ENCODE measurements at places on chromosomes 3 and 15.

DNA sequence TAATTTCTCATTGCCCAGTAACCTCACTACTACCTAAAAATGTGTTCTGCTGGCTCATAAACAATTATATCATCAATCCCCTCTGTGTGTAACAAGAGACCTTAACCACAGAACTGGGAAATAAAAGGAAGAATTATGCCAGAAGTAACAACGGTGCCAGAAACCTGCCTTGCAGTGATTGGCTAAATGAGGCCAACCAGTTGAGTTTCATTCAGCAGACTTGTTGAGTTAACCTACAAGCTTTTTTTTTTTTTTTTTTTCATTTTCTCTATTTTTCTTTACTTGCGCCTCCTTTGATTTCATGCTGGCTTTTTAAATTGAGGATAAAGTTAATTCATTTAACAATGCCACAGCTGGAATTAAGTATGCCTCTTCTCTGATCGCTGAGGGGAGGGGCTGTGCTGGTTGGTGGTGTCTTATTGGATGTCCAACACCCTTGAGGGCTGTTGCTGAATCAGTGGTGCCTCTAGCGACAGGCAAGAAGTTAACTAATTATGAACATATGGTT, 30.0 kb upstream of the GMNC start:
- no peak for DNase-seq

GRCh38 chr3:169022457-169022856, 641.1 kb downstream of the MECOM start:
- DNase-seq: no peak

DNA sequence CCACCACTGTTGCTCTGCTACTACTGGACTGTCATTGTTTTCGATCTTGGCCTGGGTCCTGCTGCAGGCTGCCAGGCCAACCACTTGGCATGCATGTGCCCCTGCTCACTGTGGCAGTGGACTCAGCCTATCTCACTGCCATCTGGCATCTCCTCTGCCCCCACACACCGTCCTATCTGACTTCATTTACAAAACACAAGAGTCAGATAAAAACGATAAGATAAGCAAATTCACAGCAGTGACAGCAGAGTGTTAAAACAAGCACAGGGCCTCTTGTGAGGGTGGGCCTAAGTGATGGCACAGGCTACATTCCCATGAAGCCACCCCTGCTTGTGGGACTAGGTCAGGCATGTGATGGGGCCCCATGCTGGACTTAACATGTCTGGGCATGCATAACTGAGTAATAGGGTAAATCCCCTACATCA, 68.1 kb downstream of the CRYGS start:
- no peak for DNase-seq

DNA sequence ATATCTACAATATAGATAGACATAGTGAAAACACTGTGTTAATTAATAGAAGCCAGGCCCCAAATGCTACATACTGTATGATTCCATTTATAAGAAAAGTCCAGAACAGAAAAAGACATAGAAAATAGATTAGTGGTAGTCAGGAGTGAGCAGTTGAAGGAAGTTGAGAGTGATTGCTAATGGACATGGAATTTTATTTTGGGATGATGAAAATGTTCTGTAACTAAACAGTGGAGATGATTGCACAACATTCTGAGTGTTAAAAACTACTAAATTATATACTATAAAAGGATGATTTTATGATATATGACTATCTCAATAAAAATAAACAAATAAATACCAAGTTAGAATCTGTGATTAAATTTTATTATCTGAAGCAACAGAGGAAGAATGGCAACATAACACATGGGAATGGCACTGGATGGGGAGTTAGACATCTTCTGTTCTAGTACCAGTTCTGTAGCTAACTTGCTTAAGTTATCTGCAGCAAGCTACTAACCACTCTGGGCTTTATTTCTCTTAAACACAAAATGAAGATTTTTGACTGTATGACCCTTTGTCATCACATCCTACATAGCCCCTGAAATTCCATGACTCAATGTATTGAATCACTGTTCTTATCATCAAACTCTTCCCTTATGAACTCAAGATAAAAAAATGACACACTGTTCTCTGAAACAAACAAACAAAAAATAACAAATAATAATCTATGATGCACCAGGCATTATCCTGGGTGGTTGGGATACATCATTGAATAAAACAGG, 612.7 kb downstream of the TBL1XR1 start:
- no peak for DNase-seq

DNA sequence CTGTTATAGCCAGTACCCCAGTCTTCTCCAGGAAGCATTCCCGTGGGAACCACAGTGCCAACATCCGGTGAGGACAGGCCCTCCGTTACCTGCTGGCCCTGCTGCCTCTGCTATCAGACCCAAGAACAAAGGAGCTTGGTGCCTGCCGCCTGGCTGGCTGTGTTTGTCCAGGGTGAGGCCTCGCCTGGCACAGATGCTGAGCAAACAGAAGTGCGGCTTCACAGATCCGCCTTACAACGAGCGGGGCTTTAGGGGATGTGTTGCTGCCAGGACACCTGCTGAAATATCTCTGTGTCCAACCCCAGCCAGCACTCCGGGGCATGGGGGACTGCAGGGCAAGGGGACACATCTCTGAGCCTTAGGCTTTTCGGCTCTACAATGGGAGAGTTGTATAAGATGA, 2.2 kb upstream of the EPHB3 start:
- no peak for DNase-seq

GRCh38 chr3:127418560-127419147, 130.8 kb upstream of the PRR20G start:
- DNase-seq: no peak

- no peak for DNase-seq
These were observed 305.0 kb upstream of the SLCO3A1 start for GRCh38 chr15:91548549-91548948.

GRCh38 chr15:38545179-38545578, 19.4 kb downstream of the RASGRP1 start:
- no peak for DNase-seq

DNA sequence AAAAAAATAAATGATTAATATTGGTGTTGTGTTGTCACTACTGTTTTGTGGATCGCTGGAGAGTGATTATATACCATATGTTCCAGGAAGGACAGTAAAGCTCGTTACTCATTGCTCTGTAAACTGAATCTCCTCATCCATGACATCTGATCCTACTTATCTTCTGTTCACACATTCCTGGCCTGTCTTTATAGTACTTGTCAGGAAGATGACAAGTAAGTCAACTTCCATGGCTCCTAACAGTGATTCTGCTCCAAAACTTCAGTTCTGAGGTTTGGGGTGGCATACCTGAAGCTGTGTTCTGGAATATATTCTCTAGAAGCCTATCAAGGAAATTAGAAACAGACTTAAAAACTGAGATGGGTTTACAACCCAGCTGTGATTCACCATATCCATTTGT, 288.9 kb downstream of the ZBBX start:
- no peak for DNase-seq

- DNase-seq: no peak
These were observed at the start of gene PTPRG for GRCh38 chr3:61561374-61562041. PTPRG (plus strand) TSS chr3:61561571; CDS start chr3:61562288, 717 bp downstream.

DNA sequence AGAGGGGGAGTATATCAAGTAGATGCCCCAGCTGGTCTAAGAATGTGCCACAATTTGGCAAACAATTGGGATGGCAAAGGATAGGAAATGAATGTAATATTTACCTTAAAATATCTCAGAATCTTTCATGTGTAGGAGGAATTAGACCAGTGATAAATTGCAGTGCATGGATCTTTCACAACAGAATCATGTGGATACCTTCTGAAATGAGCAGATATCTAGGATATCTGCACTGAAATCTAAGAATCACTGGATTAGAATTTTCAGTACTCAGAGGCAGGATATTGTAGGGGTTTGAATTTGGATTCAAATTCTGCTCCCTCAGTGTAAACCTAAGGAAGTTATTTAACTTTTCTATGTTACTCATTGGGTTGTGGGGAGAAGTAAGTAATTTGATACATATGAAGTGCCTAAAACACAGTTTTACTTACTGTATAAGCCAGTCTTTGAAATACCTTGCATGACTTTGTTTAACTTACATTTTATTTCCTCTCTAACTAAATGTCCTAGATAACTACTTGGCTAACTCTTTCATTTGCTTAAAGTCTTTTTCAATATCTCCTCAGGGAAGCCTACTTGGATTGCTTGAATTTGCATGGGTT, 8.8 kb downstream of the IL1RAP start:
- no peak for DNase-seq

DNA sequence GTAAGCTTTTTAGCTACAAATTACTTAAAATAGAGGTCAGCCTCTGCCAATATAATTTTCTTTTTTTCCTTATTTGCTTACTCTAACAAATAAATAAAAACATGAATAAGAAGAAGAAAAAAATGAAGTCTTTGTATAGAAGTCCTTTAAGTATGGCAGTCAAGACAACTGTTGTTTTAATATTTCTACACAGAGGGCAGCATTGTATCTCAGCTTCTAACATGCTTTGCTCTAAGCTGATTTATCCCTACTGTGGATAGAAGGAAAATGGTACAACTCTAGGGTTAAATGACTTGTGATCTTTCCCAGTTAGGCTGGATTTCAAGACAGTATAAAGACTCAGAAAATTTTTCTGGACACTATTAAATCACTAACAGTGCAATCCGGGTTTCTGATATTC, 104.3 kb upstream of the MEIS2 start:
- DNase-seq: no peak

DNA sequence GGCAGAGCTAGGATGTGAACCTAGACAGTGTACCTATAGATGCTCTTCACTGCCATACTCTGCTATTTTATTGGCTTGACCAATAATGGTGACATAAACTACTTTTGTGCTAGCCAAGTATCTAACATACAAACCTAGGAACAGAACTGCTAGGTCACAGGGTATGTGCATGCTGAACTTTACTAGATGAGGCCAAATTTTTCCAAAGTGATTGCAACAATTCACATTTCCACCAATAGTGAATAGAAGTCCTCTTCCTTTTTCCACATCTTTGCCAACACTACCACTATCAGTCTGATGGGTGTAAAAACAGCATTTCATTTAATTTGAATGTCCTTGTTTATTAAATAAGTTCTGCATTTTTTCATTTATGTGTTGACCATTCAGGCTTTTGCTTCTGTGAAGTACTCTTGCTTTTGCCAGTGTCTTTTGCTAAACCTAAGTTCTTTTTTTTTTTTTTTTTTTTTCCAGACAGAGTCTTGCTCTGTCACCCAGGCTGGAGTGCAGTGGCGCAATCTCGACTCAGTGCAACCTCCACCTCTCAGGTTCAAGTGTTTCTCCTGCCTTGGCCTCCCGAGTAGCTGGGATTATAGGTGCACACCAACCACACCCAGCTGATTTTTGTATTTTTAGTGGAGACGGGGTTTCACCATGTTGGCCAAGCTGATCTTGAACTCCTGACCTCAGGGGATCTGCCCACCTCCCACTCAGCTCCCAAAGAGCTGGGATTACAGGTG, 54.1 kb downstream of the DCAF1 start:
- no peak for DNase-seq

GRCh38 chr3:54374214-54374852, 252.0 kb downstream of the CACNA2D3 start:
- no peak for DNase-seq

DNA sequence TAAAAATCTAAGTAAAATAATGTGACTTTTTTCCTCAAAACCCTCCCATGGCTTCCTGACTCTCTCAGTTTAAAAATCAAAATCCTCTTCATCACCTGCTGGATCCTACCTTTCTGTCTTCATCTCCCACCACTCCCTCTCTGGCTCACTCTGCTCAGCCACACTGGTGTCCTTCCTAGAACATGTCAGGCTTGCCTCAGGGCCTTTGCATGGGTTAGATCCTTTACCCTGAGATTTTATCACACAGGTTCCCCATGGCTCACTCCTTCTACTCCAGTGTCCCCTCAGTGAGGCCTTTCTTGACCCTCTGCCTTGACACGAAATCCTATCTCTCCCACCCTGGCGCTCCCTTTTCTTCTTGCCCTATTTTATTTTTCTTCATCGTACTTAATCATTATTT, 141.8 kb downstream of the RPL22L1 start:
- DNase-seq: no peak

DNA sequence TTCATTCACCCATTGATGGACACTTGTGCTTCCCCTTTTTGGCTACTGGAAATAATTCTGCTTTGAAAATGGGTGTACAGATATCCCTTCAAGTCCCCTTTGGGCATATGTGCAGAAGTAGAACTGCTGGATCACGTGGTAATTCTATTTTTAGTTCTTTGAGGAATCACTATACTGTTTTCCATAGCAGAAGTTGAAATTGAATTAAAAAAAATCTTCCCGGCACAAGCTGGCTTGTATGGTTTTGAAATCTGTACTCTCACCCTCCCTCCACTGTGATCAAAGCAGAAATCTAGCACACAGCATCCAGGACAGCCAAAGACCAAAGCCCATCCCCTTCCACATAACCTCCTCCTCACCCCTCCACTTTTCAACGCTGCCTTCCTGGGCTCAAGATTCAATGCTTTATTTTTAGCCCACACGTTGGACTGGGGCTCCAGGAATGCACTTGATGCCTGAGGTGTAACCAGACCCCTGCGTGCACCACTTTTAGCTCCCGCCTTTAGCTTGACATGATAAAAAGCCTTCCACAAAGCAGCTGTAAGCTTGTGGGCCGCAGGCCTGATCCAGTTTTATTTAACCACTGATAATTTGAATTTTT, 29.9 kb downstream of the TMEM40 start:
- no peak for DNase-seq
